Activated effector memory CD4-positive, alpha-beta T cell treated with Interleukin-2 at 50 U/mL for 16 hours (primary cell): ENCODE measurements at places on chromosomes 16 and 17.
A peak's percentile ranks its signal among the peaks of the same experiment; 100 is the strongest.

DNA sequence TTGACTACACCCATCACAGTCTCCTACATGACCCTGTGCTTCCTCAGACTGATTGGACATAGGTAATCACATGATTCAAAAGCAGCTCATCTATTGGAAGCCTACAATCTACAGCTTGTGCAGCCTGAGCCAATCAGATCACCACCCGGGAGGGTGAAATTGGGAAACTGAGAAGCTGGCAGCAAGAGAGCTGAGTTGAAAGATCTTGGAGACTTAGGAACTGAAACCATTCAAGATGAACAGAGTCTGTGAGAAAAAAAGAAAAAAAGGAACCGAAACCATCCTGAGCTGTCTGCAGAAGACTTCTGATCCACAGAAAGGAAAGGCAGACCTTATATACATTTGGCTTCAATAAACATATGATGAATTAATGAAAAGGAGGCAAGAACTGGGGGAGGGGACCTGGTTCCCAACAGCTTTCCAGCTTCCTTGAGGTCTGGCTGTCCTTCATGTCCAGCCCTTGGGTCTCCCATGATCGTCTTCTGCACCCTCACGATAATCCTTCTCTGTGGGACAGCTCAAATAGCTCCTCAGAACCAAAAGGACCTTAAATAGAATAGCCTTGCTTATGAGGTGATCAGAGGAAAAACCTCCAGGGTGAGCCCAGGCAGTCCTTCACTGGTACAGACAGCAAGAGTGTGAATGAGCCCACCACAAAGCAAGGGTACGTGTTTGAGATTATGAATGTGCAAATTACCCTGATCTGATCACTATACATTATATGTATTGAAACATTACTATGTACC lies 32.6 kb downstream of the PLXDC1 start:
- no peak for DNase-seq

DNA sequence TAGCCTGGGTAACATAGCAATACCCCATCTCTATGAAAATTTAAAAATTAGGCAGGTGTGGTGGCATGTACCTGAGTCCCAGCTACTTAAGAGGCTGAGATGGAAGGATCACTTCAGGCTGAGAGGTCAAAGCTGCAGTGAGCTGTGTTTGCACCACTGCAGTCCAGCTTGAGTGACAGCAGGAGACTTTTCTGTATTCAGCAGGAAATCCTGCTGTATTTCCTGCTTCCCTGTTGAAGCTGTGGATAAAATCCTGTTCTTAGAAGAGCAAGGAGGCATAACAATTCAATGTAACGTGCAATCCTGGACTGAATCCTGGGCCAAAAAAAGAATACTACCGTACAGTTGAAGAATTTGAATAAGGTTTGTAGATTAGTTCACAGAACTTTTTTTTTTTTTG lies 62.2 kb downstream of the FBXL20 start:
- no peak for DNase-seq

- DNase-seq: no peak
Observed at GRCh38 chr16:81481207-81481821, 36.7 kb downstream of the CMIP start.

- DNase-seq: no peak
Observed at GRCh38 chr17:73118139-73118538, 25.7 kb upstream of the SLC39A11 start.

DNA sequence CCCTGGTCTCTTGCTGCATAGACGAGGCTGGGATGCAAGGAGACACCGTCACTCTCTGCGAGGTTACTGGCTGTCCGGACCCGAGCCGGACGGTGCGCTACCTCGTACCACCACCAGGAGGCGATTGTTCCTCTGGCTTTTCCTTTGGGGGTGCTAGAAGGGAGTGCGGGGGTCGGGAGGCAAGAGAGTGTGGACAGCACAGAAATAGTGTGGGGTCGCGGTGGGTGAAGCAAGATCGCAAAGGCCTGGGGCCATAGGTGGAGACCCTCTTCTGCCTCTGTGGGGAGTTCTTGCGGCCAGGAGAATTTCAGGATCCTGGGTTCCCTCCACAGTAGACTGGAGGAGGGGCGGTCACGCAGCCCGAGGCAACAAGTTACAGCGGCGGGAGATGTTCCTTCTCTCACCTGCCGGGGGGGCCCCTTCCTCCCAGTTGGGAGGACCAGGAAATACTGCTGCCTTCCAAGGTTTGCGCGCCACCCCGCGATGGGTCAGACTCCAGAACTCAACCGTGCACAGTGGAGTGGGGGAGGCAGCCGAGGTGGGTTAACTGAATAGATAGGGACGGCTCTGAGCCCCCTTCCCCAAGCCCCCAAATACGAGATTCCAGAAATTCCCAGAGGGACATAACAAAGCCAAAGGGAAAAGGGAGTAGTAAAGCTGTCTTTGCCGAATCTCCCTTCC lies 6.9 kb downstream of the PHOSPHO1 start:
- peak; percentile 38 for DNase-seq

DNA sequence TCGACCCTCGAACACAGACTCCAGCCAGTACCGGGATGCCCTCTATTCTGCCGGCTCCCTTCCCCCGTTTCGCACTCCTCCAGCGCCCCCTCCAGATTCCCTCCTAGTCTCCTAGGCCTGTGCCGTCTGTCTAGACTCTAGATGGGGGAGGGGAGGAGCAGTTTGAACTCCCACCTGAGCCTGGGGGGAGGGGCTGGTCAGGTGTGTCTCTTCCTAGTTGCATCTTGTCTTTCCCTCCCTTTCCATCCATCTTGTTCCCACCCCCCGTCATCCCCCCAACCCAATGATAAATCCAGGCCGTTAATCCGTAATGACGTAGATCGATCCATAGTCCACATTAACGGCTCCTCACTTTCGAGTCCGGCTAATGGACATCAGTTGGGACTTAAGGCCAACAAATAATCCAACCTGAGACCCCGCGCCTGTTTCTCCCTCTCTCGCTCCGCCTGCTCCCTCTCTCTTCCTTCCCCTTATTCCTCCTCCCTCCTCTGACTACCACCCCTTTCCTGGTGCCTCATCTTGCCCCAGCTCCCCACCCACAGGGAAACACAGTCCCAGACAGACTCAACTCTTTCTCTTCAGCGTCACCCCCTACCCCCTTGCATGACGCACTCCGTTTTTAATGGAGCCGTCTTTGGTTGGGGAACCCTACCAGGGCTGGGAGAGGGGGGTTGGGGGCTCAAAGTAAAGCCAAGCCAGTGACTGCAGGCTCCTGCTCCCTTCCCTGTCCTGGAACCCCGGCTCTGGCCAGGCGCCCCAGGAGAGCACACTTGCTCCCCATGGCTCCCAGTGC lies 3.4 kb upstream of the HOXB5 start:
- DNase-seq: no peak

DNA sequence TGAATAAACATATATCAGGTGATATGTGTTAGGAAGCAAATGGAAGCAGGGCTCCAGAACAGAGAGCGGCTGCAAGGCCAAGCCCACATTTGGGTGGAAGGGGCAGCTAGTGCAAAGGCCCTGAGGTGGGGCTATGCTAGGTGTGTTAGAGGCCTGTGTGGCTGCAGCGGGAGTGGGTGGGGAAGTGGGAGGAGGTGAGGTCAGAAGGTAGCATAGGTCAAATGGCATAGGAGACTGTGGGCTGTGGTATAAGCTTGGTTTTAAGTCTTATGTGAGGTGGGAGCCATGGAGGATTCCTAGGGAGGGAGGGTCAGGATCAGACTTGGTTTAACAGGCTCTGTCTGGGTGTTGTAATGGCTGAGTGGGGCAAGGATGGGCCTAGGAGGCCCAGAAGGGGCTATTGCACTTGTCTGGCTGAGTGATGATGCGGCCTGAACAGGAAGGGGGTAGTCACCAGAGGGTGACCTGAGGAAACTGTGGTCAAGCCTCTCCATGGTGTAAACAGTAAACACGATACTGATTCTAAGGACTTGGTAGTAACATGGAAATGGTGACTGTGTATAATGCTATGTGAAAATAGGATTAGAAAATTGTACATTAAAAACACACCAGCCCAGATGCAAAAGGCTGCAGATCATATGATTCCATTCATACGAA lies 31.1 kb downstream of the RAI1 start:
- no peak for DNase-seq

DNA sequence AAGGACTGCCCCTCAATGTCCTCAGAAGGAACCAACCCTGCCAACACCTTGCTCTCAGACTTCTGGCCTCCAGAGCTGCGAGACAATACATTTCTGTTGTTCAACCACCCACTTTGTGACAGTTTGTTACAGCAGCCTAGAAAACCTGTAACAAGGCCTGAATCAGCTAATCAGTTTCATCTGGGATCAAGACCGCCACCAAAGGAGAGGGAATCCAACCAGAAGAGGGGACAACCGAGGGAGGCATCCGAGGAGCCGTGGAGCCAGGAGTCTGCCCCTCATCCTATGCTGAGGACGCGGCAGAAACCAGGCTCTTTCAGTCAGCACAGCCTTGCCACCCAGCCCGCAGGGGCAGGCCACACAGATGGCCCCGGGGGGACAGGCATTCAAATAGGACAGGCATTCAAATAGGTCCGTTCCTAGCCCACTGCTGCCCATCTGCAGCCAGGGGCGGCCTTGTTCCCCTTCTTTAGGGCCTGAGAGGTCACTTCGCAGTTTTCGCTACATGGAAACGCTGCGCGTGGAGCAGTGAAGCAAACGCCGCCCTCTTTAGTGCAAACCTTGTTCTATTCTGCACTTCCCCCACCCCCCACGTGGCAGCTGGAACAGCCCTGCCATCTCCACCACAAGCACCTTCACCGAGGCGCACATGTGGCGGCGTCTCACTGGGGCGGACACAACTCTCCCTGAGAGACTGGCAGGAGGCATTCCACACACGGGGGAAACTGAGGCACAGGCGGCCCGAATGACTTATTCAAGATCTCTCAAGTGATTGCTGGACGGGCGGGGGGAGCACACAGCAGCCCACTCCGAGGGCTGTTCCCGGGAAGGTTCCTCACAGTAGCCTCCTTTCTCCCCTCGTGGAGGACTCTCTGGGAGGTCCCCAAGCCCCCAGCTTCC lies 26.7 kb downstream of the FA2H start:
- no peak for DNase-seq

DNA sequence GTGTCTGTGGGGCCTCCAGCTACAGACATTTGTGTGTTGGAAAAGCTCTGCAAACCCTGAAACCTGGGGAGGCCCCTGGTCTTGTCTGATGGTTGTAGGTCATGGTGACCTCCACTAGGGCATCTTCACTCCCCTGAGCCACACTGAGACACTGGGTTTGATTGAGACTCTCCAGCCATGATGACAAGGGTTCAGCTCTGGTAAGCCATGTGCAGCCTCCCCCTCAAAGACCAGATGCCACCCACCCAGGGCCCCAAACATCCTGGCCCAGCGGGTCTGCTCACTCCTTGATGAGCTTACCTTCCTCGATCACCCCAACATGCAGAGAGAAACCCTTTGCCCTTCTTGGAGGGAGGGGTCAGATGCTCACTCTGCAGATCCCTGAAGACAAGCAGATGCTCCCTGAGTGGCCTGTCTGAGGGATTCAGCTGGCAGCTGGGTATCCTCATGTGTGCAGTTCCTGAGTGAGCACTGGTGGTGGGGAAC lies 101.6 kb downstream of the METRNL start:
- DNase-seq: no peak

- DNase-seq: no peak
Observed at GRCh38 chr17:18190628-18191235, 7.1 kb downstream of the ALKBH5 start.

DNA sequence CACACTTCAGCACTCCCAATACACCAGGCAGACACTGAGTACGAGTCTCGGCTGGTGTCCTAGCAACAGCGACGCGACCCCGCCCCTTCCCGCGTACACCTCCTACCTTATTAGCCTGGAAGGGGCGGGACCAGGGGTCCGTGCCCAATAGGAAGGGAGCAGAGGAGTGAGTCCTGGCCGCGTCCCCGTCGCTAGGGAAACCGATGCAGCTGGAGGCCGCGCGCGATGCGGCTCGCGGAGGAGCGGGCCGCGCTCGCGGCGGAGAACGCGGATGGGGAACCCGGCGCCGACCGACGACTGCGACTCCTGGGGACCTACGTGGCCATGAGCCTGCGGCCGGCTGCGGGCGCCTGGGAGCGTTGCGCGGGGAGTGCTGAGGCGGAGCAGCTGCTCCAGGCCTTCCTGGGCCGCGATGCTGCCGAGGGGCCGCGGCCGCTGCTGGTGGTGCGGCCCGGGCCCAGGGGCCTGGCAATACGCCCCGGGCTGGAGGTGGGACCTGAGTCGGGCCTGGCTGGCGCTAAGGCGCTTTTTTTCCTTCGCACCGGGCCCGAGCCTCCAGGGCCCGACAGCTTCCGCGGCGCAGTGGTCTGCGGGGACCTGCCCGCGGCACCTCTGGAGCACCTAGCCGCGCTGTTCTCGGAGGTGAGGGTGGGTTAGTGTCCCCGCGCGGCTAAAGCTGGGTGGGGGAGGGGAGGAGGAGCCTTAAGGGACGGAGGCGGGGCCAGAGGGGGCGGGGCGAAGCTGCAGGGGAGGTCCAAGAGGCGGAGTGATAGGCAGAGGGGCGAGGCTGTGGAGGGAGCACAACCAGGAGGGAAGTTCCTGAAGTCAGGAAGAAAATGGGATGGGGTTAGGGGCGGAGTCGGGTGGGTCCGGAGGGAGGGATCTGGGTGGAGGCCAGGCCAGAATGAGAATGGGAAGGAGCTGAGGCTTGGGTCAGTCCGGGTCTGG lies at the start of gene DNAH9:
Gene DNAH9, plus strand, starts transcription at position 197 of the 948 bp plus-strand sequence. Its CDS starts 29 bp downstream, at position 226.
- DNase-seq: no peak

DNA sequence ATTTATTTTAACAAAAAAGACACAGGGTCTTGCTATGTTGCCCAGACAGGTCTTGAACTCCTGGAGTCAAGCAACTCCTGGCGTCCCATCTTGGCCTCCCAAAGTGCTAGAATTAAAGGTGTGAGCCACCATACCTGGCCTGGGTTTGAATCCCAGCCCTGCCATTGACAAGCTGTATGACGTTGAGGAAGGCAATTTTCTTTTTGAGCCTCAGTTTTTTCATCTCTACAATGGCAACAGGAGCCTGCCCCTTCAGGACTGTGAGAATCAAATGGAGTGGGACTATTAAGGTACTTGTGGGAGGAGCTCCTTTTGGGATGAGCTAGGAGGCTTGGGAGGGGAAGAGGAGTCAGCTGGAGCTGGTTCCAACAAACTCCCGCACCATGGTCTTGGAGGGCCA lies 6.2 kb downstream of the RARA start:
- no peak for DNase-seq

DNA sequence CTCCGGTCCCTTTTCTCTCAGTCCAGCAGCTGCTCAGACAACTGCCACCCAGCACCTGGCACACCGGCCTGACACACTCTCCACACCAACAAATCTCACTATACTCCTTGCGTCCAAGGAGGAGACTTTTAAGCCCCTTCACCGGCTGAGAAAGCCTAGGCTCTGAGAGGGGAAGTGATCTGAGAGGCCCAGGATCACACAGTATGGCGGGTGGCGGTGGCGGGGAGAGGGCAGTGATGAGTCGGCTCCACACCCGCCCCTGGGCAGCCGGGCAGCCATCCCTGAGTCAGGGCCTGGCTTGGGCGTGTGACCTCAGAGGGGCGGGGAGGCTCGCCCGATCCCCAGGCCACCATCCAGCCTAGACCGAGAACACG lies 569 bp downstream of the FLII start:
- DNase-seq: peak; percentile 28

DNA sequence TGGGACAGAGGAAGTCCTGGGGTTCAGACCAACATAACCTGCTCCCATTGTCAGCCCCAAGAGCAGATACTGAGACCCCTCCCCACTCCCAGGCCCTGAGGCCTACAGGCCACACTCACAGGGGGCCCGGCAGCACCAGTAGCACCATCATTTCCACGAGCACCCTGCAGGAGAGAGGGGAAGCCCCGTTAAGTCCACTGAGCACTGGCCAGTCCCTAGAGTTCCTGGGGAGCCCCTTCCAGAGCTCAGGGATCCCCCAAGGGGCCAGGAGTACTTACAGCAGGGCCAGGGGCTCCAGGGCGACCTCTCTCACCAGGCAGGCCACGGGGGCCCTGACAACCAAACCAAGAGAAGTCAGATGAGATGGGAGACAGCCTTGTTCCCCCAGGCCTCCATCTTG lies 5.4 kb downstream of the COL1A1 start:
- no peak for DNase-seq

- no peak for DNase-seq
Observed at GRCh38 chr17:42886283-42887176, 14.1 kb upstream of the G6PC1 start.
